ENCODE measurements at places on chromosomes 13 and 19. TPM values are rescaled to one million over a fixed set of nuclear protein-coding genes. Genes with fewer than 3 reads are reported as not detected.

- no peak overlapping the region for H3K4me3 ChIP-seq
- no peaks in the 10 kb centered on the region for H3K4me1 ChIP-seq
- DNase-seq: no peak
These were observed 31.9 kb upstream of the CCNE1 start for GRCh38 chr19:29779921-29780320.

Gene ECSIT
- polyA plus RNA-seq: 55.1 TPM

Gene PLPP2
- 6.2 TPM for polyA plus RNA-seq

Gene CCDC61
- polyA plus RNA-seq: 15.1 TPM

GRCh38 chr19:34580408-34580807 is 96.6 kb downstream of the SCGB2B2 start:
- no peak overlapping the region for H3K4me3 ChIP-seq
- no peak overlapping the region for H3K27ac ChIP-seq
- H3K36me3 ChIP-seq: no peaks in the 10 kb centered on the region
- DNase-seq: no peak
- peaks cover 17% of the 10 kb centered on the region for H3K27me3 ChIP-seq
- H3K4me1 ChIP-seq: no peaks in the 10 kb centered on the region

DNA sequence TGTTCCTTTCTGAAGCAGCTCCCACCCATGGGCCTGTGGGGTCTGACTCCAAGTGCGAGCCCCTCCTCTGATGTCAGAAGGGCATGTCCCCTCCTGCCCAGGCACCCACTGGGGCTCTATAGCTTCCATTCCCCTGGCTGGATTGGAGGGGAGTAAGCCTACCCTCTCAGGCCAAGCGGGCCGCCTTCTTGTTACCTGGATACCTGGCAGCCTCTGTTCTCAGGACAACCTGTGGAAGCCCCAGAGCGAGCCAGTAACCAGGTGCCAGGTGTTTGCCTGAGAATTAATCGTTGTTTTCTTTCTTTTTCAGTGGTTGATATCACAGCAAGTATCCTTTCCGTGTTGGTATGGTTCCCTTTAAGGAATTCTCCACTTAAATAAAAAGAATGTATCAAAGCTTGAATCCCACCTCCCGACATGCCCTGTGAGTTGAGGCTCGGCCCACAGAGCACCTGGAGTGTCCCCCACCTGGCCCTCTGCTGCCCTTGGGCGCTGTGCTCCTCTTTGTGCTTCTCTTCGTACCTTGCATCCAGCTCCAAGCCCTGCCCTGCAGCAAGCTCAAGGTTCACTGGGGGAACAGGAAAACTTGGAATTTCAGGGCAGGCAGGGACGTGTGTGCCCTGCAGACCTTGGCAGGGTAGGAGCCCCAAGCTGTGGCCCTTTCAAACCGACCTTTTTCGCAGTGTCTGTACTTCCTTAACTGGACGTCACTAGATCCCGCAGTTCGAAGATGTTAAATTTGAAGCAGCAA is 15.0 kb downstream of the MAU2 start:
- H3K27me3 ChIP-seq: no peaks in the 10 kb centered on the region
- no peak overlapping the region for H3K4me3 ChIP-seq
- no peaks in the 10 kb centered on the region for H3K4me1 ChIP-seq
- peaks cover 100% of the 10 kb centered on the region for H3K36me3 ChIP-seq
- DNase-seq: no peak
- no peak overlapping the region for H3K27ac ChIP-seq

Gene ZNF837
- 4.4 TPM for polyA plus RNA-seq

- H3K27me3 ChIP-seq: no peaks in the 10 kb centered on the region
- no peaks in the 10 kb centered on the region for H3K36me3 ChIP-seq
- no peaks in the 10 kb centered on the region for H3K4me1 ChIP-seq
- no peak overlapping the region for H3K4me3 ChIP-seq
- H3K27ac ChIP-seq: no peak overlapping the region
- DNase-seq: no peak
These were observed 529.2 kb upstream of the NBEA start for GRCh38 chr13:34412817-34413375.
